SIG-M5 (cell line): ENCODE measurements at places on chromosomes 5 and 9.

DNA sequence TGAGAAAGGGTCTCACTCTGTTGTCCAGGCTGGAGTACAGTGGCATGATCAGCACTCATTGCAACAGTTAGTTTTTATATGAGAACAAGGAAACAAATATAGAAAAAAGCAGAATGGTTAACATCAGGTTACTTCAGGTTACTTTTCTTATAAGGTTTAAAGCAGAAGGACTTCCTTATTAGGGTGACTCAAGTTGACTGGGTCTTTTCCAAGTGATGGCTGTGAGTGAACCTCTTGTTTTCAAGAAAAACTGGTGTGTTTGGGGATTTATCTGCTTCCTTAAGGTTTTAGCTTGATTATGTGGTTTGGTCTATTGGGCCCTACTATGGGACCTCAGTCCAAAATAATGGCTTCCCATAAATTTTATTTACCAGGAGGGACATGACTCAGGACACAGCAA lies 99.2 kb downstream of the ARRDC3 start:
- no peak for DNase-seq

GRCh38 chr5:80282054-80282453 lies 26.2 kb upstream of the SERINC5 start:
- DNase-seq = no peak

DNA sequence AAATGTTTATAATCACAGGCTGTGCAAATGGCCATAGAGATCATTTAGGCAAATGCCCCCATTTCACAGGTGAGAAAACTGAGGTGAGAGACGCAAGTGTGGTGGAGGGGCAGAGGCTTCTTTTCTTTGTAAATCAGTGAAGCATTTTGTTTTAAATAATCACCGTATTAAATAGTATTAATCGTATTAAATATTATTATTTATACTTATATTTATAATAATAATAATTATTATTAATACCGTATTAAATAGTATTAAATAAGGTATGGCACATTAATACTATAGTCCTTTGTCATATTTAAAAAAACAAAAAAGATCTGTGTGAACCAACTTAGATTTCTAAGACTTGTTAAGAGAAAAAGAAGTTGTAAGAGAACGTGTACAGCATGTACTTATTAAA lies 32.6 kb upstream of the SH3PXD2B start:
- no peak for DNase-seq

GRCh38 chr5:13540168-13540750 lies 404.2 kb downstream of the DNAH5 start:
- DNase-seq = no peak

- no peak for DNase-seq
Measured at GRCh38 chr5:106755066-106755465, 915.7 kb downstream of the EFNA5 start.

GRCh38 chr9:120893611-120894307 lies 16.8 kb upstream of the PHF19 start:
- no peak for DNase-seq

- DNase-seq = no peak
Measured at GRCh38 chr9:81118416-81118815, 570.9 kb downstream of the TLE1 start.

DNA sequence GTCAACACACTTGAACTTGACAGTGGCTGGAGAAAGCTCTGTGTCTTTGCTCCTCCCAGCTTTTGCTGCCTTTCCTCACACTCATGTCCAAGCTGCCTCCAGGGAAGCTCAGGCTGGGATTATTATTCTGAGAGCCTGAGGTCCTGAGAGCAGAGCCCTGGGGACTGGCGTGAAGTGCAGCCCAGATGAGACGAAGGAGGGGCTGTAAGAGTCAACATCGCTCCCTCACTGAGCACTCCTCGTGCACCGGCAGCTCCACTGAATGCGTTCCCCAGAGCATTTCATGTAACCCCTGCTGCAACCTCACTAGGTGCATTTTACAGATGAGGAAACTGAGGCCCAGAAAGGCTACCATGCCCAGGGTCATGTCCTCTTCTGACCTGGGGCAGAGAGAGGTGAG lies 63.5 kb upstream of the PHYKPL start:
- no peak for DNase-seq

GRCh38 chr9:545480-545879 lies 296.0 kb upstream of the DMRT1 start:
- no peak for DNase-seq

- DNase-seq = no peak
Measured at GRCh38 chr5:136631186-136631585, 265.8 kb upstream of the TRPC7 start.

- DNase-seq = no peak
Measured at GRCh38 chr9:15244001-15244441, 63.0 kb downstream of the TTC39B start.

- no peak for DNase-seq
Measured at GRCh38 chr9:4308482-4308881, 8.6 kb upstream of the GLIS3 start.

DNA sequence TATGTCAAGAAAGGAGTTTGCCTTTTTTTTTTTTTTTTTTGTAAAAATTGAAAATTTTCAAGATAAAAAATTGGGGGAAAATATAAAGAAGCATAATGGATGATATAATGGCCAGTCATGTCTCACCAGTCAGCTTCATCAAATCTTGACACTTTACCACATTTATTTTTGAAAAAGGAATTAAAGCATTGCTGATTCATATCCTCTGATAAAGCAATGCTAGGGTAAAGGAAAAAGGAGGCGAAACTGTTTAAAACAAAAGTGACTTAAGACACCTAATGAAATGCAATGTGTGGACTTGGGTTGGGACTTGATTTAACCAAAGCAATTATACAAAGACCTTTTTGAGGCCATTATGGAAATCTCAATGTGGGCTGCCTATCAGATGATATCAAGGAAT lies 208.5 kb downstream of the ARHGAP26 start:
- DNase-seq = no peak

DNA sequence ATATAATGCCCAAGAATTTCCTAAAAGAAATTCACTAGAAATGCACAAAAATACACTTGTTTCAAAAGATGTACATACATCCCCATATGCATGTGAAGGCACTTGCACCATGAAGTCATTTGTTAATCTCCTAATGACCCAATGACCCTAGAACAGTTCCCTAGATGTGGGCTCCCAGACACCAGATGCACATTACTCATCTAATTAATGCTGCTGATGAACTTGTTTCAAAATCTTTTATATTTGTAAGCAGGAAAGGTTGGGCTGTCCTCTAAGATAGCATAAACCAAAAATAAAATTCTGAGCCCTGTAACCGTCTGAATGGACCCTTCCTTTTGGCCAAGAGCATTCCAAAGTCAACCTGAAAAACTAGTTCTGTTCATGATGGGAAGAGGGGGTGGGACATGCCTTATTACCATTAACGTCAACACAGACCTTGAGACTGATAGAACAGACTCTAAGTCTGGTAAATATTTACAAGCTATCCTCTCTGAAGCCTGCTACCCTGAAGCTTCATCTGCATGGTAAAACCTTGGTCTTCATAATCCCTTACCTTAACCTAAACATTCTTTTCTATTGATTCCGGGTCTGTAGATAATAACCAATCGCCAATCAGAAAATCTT lies 91.0 kb upstream of the DAPK1 start:
- DNase-seq = no peak

DNA sequence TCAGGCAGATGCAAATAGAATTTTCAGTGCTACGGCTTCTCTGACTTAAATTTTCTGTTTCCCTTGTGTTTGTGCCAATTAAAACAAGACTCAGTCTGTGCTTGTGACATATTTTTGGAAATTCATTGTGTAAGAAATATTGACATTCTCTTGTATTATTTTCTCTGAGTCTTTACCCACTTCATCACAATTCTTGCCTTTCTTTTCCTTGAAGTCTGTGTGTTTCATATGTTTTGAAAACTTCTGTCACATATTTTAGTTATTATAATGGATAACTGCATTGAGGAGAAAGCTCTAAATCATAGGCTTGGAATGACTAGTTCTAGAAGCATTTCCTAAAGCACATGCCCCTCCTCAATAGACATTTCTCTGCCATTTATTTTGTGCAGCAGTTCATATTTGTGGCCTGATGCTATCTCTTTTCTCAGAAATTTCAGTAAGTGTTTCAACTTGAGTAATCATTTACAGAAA lies 206.6 kb downstream of the PALM2AKAP2 start:
- DNase-seq = no peak

- DNase-seq = no peak
Measured at GRCh38 chr5:102758576-102758975, 3.5 kb downstream of the PAM start.

DNA sequence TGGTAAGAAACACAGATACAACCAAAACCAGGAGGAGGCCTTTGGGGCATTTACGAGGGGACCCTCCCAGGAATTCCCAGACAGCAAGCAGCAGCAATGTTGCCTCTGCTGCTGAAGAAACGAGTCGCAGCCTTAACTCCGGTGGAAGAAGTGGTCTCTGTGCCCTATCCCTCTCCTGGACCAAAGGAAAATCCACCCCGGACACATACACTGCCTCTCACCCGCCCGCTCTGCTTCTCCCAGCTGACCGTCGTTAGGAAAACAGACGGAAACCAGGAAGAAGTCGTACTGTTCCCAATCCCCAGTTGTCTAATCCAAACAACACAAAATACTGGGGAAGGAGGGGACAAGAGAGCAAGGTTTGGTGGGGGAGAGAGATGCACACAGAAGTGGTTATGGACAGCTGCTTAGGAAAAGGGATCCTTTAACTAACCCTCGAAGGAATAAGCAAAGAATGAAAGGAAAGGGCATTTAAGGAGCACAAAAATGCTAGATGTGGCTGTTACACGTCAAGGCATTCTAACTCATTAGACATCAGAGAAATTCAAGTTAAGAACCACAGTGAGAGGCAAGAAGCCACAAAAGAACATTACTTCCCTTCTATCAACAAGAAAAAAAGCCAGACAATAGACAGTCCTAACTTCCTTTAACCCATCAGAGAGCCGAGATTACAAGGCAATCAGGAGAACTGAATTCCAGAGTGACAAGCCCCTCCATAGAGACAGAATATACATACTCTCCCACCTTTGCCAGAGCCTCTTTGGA lies 71.9 kb downstream of the ACTL7B start:
- no peak for DNase-seq

DNA sequence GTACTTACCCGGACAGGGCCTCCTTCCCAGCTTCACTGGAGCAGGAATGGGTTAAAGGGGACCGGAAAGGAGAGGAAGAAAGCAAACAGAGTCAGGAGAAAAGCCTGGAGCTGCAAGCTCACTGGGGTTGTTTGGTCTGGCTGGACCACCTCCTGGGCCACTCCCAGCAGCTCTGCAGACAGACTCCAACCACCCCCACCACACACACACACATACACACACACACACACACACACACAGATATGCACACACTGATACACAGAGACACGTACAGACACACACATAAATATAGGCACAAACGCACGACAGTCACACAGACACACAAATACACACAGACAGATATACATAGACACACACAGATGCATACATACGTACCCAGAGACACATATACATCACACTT lies 34.9 kb upstream of the SYNPO start:
- DNase-seq = no peak

DNA sequence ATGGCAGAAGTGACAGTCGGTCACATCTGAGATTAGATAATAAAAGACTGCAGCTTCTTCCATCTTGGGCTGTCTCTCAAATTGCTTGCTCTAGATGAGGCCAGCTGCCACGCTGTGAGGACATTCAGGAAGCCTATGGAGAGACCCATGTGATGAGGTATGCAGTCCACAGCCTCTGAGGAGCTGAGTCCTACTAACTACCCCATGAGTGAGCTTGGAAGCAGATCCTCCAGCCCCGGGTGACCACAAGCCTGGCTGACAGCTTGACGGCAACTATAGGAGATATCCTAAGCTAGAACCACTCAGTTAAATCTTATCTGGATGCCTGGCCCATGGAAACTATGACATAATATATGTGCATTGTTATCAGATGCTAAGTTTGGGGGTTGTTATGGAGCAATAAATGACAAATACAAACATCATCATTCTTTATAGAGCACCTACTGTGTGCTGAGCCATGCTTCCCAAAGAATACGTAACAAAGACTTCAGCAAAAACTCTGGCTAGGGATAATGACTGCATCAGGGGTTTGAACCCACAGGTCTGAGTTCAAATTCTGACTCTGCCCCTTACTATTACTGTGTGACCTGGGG lies 26.7 kb downstream of the KCNV2 start:
- DNase-seq = no peak

DNA sequence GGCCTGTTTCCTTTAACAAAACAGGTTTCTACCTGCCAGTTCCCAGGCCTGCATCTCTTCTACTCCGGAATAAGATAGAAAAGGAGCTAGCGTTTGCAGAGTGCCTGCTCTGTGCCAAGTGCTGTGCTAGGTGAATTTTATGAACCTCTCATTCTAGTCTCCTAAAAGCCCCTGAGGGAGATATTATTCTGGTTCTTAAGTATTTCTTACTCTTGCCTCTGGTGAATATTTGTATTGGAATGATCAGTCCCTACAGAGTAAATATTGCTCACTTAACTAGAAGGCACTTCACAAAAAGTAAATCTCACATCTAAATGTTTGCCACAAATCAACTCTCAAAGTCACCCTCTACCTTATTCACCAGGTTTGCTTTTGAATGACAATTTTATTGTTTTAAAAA lies 227.1 kb downstream of the AUH start:
- no peak for DNase-seq

DNA sequence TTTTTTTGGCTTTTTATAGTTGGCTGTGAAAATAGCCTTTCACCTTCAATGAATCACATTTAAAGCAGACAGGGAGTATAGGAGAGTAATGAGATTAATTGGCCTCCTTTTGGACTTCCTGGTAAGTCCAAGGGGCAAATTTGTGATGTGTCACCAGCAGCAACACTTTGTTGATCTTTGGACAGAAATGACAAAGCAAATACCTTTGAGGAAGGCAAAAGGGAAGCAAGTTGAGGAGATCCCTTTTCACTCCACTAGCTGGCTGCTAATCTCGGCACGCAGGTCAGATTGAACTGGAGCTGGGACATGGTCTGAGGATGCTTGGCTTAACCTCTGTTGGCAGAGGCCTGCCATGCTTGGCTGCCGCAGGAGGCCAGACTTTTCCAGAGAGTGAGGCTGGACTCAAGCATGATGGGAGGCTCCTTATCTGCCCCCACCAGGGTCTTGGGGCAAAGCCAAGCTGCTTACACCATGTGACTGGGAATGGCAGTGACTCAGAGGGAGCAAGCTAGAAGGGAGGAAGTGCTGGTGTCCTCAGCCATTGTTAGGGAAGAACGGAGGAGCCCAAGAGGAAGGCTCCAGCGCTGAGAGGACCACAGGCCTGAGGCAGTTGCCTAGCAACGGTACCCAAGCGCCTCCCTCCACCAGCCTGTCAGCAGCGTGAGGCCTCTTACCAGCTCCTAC lies 174.5 kb upstream of the MAP1B start:
- DNase-seq = no peak

- no peak for DNase-seq
Measured at GRCh38 chr9:12221470-12221869, 471.7 kb upstream of the TYRP1 start.

- no peak for DNase-seq
Measured at GRCh38 chr9:133075925-133076630, 14.3 kb downstream of the CEL start.

- no peak for DNase-seq
Measured at GRCh38 chr9:35603506-35603985, 1.5 kb upstream of the TESK1 start.

- no peak for DNase-seq
Measured at GRCh38 chr5:140363631-140364471, 3.9 kb downstream of the SLC4A9 start.

- DNase-seq = no peak
Measured at GRCh38 chr5:69230181-69230580, 4.5 kb upstream of the CDK7 start.
